ENCODE measurements at places on chromosomes 2 and 18.

- no peak for DNase-seq
Observed at GRCh38 chr2:127695491-127696472, 5.5 kb upstream of the SFT2D3 start.

DNA sequence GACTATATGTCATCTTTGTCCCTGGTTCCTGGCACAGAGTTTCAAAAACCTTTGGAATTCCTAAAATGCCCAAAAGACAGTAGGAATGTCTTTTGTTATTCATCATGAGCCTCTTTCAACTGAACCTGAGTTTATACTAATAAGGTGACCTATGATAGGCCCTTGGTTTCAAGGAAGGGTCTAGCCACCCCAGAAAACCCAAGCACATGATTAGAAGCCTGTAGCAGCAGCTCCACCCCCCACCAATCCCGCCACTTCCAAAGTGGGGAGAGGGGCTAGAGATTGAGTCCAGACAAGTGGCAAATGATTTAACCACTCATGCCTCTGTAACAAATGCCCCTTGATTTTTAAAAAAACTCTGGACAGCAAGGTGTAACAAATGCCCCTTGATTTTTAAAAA is 56.8 kb downstream of the ADD2 start:
- DNase-seq = no peak

DNA sequence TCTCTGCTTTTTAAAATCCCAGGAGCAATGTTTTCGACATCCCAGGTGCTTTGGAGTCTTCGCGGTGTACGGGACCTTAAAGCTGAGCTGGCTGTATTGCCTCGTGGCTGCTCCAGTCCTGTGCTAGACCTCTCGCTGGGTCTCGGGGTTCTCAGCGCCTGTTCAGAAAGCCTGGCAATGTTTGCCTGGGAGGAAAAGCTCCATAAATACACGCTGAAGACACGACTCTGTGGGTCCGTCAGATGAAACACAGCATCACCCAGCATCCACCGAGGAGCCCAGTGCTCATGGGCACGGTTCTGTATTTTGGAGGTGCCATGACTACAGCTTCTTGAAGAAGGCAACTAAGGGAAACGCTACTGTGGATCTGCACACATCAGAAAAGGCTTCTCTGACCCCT is 21.6 kb downstream of the MBP start:
- DNase-seq = no peak

GRCh38 chr2:145088756-145089155 is 568.8 kb upstream of the ZEB2 start:
- no peak for DNase-seq

DNA sequence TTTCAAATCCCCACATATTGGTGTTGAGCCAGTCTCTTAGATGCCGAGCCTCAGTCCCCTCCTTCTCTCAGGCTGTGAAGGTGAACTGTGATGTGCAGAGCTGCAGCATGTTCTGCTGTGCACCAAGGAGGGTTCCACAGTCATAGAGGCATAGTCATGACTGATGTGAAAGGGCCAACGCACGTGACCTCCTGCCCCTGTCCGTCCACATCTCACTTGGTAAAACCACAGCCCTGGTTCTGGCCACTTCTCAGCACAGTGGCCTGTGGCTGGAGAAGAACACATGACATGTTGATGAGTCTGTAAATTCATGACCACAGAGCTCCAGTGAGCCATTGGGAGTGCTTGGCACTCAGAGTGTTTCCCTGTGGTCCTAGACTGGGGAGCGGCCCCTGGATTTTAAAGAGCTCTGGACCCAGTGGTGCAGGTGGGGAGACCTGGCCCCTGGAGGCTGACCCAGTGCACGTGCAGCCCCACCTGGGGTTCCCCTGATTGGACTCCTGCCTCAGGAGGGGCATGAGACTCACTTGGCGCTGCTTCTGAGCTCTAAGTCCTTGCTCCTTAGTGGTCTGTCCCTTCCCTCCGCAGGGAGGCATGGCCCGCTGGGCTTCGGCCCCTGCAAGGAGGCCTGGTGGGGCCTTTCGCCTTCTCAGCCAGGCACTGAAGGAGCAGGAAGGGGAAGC is 25.3 kb downstream of the INPP4A start:
- DNase-seq = no peak

DNA sequence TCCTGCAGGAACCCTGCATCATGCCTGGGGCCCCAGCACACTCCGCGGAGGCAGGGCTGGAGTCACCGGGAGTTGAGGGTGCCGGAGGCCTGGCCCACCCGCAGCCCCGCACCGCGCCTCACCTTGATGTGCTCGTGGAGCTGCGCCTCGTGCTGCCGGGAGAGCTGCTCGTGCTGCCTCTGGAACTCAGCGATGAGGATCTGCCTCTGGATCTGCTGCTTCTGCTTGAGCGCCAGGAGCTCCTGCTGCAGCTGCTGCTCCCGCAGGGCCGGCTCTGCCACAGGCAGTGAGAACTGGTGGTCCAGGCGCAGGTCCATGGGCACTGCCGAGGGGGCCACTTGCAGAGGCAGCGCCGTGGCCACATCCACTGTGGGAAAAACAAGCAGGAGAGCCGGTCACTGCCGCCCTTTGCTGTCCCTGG is 211.1 kb downstream of the HDAC4 start:
- DNase-seq = no peak

GRCh38 chr2:37512971-37513370 is 158.5 kb downstream of the CDC42EP3 start:
- no peak for DNase-seq

DNA sequence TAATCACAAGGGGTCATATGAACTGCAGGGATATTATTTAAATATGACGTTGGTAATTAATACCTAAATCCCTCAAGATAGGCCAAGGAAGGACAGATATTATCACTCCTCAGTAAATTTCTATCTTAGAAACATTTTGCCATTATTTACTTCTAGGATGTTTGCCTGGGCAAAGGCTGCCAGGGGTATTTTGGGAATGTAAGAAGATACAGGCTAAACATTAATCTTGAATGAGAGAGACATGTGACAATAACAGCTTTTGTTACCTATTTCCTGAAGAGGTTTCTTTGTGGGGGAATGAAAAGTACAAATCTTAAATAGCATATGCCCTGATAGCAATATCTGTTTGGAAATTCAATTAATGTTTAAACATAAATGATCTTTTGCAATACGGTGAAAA is 756 bp upstream of the CCDC195 start:
- no peak for DNase-seq

DNA sequence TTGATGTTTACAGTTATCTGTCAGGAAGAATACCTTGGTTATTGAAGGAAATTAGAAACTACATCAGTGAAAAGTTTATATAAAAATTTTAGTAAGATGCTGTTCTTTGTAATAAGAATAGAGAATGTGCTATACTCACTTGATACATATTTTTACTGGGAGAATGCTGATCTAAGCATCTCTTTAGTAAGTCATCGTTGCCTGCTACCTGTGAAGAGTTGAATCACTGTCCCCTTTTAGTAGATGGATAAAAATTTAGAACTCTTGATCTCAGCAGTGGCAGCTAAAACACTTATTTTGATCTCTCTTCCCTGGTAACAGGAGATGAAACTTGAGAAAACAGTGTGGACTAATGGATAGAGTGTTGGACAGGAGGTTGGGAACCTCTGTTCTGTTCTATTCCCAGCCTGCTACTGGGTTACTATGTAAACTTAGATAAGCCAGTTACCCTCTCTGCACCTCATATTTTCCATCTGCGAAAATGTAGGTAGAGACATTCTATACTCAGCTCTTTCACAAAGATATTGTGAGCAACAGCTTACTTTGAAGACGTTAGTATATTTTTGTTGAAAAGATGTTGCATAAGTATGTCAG is 100.3 kb downstream of the FEZ2 start:
- DNase-seq = no peak

DNA sequence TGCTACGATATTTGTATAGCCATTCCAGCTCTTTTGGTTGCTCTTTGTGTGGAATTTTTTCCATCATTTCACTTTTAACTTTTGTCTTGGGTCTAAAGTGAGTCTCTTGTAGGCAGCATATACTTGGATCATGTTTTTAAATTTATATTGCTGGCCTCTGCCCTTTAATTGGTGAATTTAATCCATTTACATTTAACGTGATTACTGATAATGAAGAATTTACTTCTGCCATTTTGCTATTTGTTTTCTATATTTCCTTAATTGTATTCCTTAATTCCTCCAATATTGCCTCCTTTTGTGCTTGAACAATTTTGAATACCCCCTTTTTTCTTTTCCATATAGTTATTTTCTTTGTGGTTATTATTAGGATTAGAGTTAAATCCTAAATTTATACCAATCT is 21.0 kb upstream of the ADNP2 start:
- no peak for DNase-seq

DNA sequence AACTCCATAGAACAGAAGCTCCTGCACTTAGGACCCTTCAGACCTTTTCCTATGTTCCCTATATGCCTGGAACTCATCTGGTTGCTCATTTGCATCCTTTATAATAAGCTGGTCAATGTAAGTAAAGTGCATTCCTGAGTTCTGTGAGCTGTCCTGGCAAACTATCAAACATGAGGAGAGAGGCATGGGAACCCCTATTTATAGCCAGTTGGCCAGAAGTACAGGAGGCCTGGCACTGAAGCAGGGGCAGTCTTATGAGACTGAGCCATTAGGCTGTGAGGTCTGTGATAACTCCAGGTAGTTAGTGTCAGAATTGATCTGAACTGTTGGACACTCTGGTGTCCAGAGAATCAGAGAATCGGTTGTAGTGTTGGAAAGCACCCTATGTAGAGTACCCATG is 88.4 kb downstream of the EHD3 start:
- DNase-seq = no peak

GRCh38 chr2:60025496-60025895 is 528.0 kb downstream of the BCL11A start:
- no peak for DNase-seq

DNA sequence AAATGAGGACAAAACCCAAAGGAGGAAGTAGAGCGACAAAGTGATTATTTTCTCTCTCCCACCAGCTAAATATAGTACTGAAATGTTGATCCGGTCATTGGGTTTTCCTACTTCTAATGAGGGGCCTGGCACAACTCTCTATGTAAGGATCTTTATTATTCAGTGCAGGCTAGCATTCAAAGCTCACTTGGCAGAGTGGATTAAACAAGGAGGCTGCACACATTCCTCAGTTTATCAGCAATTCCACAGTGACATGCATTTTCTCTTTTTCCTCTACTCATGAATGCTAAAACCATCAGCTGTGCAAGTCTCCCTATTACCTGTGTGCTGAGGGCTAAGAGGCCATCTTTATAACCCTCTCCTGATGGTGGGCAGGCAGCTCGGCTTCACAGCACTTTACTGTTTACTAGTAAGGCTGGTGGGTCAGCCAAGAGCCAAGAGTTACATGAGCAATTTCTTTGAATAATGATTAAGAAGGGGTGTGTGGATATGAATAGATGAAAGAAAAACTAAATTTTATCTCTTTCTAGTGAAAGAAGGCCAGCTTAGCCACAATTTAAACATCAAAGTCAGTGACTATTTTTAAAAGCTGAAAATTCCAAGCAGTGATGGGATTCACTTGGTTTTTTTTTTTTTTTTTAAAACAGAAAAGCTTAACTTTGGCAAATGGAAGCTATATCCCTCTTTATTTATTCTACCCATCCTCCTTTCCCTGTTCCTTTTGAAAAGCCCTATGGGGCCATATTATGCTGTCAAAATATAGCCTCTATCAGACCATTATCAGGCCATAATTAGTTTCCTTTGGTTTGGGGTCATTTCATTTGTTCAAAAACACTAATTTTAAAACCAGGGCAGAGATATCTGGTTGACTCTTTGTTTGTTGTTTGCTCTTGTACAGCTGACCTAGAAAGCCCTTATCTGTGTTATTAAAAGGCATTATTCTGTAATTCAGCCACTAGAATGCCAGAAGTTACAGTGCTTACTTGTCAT is 111.0 kb downstream of the RBM43 start:
- no peak for DNase-seq

DNA sequence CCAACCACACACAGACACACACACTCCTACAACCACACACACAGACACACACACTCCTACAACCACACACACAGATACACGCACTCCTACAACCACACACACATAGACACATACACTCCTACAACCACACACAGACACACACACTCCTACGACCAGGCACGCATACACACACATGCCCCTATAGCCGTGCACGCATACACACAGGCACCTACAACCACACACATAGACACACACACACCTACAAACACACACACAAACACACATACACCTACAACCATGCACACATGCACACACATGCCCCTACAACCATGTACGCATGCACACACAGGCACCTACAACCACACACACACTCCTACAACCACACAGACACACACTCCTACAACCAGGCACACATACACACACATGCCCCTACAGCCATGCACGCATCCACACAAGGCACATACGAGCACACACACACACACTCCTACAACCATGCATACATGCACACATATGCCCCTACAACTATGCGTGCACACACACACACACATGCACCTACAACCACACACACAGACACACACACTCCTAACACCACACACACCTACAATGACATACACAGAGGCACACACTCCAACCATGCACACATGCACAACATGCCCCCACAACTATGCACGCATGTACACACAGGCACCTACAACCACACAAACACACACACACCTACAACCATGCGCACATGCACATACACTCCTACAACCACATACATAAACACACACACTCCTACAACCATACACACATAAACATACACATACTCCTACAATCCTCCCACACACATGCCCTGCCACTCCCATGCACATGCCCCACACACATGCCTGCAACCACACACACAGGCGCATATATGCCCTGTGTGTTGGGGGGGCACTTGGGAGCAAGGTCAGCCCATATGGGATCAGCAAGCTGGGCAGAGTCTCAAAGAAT is 19.1 kb upstream of the TEX51 start:
- DNase-seq = no peak

DNA sequence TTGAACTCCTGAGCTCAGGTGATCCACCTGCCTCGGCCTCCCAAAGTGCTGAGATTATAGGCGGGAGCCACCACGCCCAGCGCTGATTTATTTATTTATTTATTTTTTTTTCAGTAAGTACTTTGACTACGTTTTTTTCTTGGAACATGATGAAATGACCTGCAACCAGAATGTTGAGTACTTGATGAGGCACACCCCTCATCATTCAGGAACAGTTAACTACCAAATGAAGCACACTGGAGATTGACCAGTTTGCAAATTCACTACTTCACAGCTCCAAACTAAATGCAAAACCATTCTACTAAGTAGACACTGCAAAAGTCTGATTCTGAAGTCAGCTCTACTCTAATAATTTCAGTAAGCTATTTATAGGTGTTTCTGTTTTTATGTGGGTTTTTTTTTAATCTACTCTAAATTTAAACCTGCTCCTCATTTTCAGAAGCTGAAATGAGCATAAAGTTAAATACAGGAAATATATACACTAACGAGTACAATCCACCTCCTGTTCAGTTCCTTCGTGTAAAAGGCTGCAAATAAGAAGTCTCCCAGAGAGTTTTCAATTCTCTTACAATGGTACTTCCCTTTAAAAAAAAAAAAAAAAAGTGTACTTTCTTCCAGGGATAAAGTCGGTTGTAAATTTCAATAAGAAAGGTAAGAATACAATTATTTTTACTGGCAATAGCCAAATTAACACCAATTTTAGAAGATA is 1.4 kb downstream of the GFPT1 start:
- DNase-seq = no peak

- DNase-seq = no peak
Observed at GRCh38 chr2:216596980-216597509, 36.2 kb upstream of the IGFBP2 start.

GRCh38 chr2:194128810-194129209 is 1528.2 kb upstream of the SLC39A10 start:
- no peak for DNase-seq

GRCh38 chr18:49544362-49544761 is 17.5 kb upstream of the LIPG start:
- no peak for DNase-seq

- no peak for DNase-seq
Observed at GRCh38 chr2:65388051-65388531, 44.3 kb downstream of the SPRED2 start.

- peak; percentile 43 for DNase-seq
Observed at GRCh38 chr18:11149441-11150270, at the start of gene PIEZO2. TSS of gene PIEZO2 (minus strand) at chr18:11149569. CDS start at chr18:11148588, 981 bp downstream.
